ENCODE measurements at places on chromosomes 12 and 14. TPM values are rescaled to one million over a fixed set of nuclear protein-coding genes. Genes with fewer than 3 reads are reported as not detected.

- DNase-seq: no peak
Measured at GRCh38 chr12:42762395-42762925, 172.9 kb upstream of the PRICKLE1 start.

The PHETA1 gene
- total RNA-seq: 12.0 TPM

The CISTR gene
- total RNA-seq: not detected

- peak; percentile 31 for DNase-seq
Measured at GRCh38 chr12:128817111-128818015, 6.4 kb downstream of the SLC15A4 start.

The RBMS2 gene
- 107 TPM for total RNA-seq

The DAO gene
- total RNA-seq: not detected

DNA sequence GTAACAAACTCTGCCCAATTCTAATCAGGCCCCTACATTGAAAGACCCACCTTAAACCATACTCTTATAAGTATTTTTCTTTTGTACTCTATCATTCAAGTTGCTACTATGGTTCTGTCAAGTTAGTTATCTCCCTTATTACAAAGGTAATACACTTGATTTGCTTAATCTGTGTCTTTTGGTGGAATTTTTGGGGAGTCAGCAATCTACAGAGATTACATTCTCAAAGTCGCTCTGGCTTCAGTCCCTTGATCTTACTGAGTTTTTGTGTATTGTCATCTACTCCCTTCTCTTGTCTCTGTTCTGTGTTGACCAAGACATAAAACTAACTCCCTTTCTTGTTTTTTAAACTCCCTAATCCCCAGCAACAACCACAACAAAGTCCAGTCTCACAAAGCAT is 353.1 kb downstream of the LRIG3 start:
- DNase-seq: no peak

The TXNDC16 gene
- total RNA-seq: 22.3 TPM

The RAD51AP1 gene
- total RNA-seq: 22.8 TPM

GRCh38 chr14:87833026-87833425 is 160.0 kb downstream of the GALC start:
- no peak for DNase-seq

DNA sequence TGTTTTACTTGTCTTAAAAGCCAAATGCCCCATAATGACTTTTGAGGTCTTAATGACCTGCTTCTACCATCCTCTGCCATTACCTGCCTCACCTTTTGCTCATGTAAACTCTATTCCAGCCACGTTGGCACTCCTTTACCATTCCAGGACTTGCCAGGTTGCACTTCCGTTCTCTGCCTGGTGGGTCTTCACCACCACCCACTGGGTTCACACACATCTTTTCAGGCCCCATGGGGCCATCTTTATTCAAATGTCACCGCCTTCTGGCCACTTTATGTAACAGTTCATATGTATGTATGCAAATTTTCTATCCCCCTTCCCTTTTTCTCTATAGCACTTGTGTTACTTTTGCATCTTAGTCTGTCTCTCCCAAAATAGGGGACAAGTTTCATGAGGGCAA is 57.7 kb downstream of the ATP2A2 start:
- no peak for DNase-seq

DNA sequence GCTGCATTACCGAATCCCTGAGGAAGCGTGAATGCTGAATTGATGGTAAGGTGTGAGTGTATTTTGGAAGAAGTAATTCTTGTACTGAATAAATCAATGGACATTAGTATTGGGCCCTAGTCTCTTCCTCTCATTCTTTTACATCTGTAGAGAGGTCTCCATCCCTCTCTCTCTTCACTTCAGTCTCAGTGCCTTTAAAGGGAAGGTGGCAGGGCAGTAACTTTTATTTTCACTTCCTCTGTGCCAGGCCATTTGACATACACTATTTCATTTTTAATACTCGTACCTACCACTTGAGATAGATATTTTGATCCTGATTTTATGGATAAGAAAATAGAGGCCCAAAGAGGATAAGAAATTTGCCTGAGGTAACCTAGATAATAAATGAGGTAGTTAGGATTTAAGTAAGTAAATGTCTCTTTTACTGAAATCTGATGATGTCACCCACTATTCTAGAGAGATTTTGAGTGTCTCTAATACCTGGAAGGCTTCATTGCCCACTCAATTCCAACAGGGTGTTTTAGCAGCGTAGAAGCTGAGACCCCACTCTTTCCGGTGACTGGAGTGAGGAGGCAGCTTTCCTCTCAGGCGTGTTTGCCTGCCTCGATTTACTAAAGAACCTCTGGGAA is 177.9 kb upstream of the PRICKLE1 start:
- DNase-seq: no peak

The RPL10L gene
- total RNA-seq: not detected

The WIF1 gene
- not detected for total RNA-seq

- DNase-seq: no peak
Measured at GRCh38 chr14:53601409-53601808, 355.2 kb downstream of the BMP4 start.

- DNase-seq: no peak
Measured at GRCh38 chr14:59244581-59244980, 56.1 kb downstream of the DAAM1 start.

- DNase-seq: peak; percentile 46
Measured at GRCh38 chr14:95319312-95320077, at the start of gene CLMN. TSS of gene CLMN (minus strand) at chr14:95319908. CDS start at chr14:95319792, 116 bp downstream.

The ARHGEF25 gene
- total RNA-seq: 91.4 TPM

DNA sequence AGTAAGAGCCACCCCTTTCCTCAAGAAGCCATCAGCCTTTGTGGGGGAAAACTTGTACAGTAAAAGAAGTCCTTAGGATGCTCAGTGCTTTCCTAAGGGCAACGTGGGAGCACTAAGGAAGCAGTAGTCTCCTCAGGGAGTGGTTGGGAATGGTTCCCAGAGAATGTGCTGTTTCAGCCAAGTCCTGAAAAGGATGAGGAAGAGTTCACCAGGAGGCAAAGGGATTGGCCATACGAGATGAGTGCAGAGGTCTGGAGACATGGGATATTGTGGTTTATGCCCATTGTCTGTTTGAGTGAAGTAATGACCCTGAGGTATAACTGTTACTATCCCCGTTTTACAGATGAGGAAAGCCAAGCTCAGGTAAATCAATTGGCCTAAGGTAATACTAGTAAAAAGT is 86.0 kb upstream of the ATF1 start:
- no peak for DNase-seq

GRCh38 chr14:76806446-76806845 is 6.2 kb downstream of the ANGEL1 start:
- DNase-seq: no peak

The DLK1 gene
- 2.2 TPM for total RNA-seq

DNA sequence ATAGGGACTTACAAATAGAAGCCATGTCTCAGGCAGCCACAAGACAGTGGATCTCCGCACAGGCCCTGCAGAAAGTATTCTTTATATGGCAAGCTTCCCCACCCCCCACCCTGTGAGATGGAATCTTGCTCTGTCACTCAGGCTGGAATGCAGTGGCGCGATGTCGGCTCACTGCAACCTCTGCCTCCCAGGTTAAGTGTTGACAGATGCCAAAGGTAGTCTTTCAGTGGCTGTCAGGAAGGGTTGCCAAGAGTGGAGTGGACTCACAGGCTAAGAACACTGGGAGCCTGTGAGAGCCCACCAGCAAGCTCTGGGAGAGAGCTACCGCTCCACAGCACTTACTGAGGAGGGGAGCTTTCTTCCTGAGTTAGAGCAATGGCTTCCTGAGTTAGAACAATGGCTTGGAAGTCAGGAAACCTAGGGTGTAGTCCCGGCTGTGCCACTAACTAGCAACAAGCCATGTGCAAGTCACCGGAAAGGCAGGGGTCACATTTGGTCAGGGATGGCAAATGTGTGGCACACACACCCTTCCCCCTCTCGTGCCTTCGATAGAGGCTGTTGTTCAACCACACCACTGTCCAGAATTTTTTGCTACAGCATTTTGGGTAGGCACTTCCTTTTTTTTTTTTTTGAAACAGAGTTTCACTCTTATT is 2.6 kb downstream of the RNASE1 start:
- no peak for DNase-seq

GRCh38 chr14:35814371-35815005 is 5.4 kb upstream of the RALGAPA1 start:
- DNase-seq: no peak

The ACSM4 gene
- not detected for total RNA-seq

The MGAT4C gene
- 0.29 TPM for total RNA-seq

The MUCL1 gene
- total RNA-seq: not detected

The CATSPERB gene
- total RNA-seq: 1.9 TPM

The LYZ gene
- total RNA-seq: 8.2 TPM

DNA sequence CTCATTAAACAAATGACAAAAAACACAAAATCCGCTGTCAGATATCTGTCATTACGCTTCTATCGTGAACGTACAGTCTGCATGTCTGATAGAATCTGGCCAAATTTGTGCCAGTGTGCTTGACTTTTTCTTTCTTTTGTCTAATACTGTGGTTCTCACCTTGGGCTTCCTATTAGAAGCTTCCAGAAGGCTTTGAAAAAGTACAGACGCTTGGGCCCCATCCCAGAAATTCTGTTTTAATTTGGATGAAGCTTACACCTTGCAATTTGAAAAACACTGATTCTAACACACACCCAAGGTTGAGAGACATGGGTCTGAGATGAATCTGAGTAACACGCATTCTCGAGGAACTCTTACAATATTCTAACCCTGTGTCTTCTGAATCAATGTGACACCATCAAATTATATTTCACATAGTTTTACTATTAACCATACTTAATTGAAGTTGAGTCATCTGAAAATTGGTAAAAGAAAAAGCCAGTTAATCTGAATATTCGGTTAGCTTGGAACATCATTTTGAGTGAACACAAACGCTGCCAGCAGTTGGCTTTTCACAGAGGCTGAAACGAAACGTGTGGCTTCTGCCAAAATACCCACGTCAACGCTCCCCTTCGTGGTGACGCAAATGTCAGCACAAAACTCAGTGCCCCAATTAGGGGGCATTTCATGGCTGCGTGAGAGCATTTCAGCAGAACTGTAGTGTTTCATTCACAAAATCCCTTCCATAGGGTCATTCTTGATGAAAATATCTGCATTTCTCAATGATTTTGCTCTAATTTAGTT is 420.5 kb downstream of the TMEM132D start:
- DNase-seq: no peak

The C1S gene
- 412 TPM for total RNA-seq

The RERG gene
- 61.6 TPM for total RNA-seq

The SLIRP gene
- 103 TPM for total RNA-seq

- DNase-seq: no peak
Measured at GRCh38 chr12:123232472-123232806, 502 bp downstream of the MPHOSPH9 start.

The LTB4R gene
- 6.8 TPM for total RNA-seq

The PTPN21 gene
- 37.7 TPM for total RNA-seq

DNA sequence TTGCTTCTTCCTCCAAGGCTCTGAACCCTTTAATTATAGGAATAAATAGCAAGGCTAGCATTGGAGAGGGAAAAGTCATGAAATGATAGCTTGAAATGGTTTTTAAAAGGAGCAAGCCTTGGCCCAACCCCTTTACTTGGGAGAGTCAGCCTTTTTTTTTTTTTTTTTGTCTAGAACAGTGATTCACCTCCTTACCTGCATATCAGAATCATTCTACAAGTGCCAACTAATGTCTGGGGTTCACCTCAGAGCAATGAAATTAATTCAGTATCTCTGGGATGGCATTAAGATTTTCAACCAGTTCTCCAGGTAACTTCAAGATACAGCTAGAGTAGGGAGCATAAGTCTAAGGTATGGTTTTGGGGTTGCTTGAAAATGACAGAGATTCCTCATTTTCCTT is 41.3 kb upstream of the TMTC2 start:
- DNase-seq: no peak

DNA sequence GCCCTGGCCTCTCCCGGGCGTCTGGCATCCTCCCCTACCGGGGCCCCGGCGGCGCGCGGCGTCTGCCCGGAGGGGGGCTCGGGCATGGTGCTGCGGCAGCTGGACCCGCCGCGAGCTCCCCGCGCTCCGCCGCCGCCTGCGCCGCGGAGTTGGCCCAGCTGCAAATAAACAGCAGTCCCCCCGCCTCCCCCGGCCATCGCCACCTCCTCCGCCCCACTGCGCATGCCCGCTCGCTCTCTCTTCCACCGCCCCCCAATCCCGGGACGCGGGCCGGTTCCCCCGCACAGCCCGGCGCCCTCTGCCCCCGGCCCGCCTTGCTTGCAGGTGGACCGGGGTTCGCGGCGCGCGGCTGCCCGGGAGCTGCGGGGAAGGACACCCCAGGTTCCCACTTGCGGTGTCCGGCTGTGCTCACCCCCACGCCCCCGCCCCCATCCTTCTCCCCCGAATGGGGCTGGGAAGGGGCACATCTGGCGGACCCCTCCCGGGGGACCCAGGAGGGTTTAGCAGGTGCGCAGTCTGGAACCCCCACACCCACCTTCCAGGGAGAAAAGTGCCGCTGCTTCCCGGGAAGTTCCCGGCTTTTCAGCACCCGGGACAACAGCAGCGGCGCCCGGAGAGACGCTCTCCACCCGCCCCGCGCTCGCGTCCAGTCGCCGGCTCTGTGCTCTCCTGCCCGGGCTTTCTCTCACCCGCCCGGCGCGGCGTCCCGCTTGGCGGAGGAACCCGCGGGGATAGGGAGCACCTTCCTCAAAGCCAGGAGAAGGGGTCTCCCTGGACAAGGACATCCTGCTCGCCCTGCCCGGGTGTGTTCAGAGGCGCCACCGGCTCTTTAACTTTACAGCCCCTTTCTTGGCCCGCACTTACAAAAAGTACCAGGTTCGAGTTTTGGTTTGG is at the start of gene TMTC1:
Gene TMTC1 (minus strand): TSS at position 170 of the 894 bp plus-strand sequence. CDS start 191 bp downstream, outside the sequence.
- DNase-seq: peak; percentile 75

DNA sequence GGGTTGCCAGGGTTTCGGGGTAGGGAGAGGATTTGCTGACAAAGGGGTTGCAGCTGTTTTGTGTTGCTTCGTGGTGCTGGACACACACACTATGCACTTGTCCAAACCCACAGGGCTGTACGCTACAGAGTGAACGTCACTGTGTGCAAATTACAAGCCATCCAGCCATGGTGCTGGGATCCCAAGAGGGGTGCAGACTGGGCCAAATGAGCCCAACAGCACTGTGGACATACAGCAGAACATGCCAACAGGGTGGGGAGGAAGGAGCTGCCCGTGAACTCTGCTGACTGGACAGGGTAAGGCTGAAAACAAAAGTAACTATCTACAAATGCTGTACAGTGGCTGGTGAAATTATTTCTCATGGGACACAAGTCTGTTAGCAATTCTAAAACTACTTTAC is 25.2 kb downstream of the POLE start:
- DNase-seq: no peak

The ACOT6 gene
- total RNA-seq: not detected

DNA sequence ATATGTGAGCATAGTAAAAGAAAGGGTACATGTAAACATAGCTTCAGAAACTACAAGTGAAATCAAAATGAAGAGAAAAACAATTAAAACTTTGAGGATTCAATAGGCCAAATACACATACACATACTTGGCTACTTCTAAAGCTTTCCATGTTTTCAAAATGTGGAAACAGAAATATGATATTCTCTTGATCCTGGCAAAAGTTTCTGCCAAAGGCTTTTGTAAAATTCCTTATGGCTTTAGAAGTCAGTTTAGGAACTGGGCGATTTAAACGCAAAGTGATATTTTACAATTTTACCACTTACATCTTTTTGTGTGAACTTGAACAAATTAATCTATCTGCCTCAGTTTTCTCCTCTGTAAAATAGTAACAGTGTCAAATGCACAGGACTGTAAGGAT is 756.4 kb downstream of the C12orf50 start:
- DNase-seq: no peak

GRCh38 chr12:89067421-89068187 is 284.7 kb downstream of the DUSP6 start:
- DNase-seq: no peak

GRCh38 chr14:36955967-36956366 is 216.4 kb downstream of the SLC25A21 start:
- DNase-seq: no peak
